ENCODE measurements at places on chromosomes 5 and 9.

DNA sequence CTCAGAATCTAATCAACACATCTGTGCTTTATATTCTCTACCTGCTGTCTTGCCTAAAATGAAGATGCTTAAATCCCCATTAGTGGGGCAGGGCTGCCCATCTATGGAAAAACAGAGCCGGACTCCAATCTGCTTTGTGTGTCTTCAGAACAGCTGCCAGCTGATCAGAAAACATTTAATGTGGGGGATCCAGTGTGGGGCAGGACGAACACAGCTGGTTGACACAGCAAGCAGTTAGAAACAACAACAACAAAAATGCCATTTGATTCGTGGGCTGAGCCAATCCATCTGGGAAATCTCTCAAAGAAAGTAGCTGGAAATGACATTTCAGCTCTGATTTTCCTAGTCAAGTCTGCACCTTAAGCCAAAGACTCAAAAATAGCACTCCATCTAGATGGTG, 99.8 kb downstream of the PPP2R2B start:
- no peak for DNase-seq

DNA sequence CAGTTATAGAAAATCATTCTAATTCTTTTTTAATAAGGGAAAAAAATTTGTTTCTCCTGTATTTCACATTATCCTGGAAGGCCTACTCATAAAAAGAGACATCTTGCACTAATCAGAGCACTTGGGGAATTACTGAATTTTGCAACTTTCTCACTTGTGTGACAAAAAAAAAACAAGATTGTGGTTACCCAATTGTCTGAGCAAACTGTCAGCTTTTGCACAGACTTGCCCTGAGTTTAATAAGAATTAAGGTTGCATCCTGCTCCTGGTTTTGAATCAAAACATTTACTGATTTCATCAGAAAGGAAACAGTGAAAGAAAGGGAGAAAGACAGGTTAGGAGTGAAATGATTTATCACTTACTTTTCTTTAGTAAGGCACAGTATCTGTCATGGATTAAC, 10.6 kb upstream of the SH3RF2 start:
- no peak for DNase-seq

DNA sequence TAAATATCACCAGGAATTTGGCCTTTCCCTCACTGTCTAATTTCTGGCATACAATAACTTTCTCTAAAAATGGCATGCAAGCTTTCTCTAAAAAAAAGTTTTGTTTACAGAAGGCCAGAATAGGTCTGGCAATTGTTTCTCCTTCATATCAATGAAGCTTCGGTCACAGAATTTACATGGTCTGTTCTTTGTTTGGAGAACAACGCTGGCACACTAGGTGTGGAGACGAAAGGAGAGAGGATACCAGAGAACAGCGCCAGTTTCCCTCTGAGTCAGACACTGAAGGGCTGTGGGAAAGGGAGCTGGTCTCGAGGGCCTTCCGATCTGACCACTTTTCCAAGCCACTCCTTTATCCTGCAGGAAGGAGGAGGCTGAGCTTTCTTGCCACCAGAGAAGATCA, 60.1 kb upstream of the ITGA1 start:
- no peak for DNase-seq

DNA sequence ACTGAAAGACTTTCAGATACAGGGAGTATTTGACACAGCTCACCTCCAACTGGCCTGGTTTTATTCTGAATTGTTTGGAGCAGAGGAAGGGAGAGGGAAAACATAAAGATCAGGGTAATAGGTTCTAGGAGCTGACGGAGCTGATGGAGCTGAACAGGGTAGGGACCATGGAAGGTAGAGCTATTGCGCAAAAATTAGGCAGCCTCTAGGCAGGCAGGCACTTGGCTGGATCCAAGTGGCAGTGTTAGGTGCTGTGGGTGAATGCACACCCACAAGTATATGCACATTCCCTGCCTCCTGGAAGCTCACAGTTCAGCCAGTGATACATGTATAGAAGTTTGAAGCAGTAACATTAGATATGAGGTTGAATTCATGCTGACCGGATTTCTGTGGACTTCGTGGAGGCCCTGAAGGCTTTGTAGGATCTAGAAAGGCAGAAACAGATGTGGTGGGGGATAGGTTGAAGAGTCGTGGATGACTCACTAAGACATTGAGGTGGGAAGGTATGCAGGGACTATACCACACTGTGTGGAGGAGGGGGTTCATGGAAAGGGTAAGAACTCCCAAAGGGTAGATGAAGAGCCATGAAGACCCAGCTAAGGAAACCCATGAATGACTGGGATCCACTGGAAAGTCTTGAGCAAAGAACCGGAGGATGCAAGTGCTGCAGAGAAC, 50.8 kb downstream of the WWC1 start:
- no peak for DNase-seq

DNA sequence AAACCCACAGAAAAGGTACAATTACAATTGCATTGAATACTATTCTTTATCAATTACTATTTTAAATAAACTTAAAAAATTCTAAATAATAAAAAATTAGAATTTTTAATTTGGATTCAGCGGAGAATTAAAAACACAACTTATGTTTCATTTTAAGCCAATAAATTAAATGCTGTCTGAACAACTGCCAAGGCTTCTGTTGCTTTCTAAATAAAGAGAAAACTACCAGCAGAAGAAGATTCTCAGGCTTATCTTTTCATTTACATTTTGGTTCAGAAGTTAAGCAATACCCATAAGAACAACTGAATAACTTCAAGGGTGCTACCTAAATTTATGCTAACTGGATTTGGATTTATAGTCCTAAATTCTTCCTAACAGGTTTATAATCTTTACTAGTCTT, 150.0 kb upstream of the FTMT start:
- no peak for DNase-seq

DNA sequence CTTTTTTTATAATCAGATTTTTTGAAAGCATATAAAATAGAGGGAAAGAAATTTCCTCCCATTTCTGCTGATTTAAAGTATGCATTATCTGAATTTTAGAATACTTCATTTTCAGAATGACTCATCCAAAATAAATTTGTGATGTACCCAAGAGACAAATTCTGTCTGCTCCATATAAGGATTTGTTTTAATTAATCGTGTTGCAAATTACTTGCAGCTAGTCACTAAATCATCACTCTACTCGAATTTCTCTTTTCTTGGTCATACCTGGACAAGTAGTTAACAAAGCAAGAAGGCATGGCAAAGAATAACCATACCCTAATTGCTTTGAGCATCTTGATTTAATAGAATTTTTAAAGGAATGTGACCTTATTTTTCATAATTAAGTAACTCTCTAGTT, 284.1 kb upstream of the GRAMD2B start:
- DNase-seq = no peak

- DNase-seq = no peak
Observed at GRCh38 chr5:16265141-16265540, 85.5 kb upstream of the MARCHF11 start.

Measured in stimulated activated CD4-positive, alpha-beta T cell treated with anti-CD3 and anti-CD28 coated beads, Interleukin-15, amount 100 ng/mL, for 1 hour (primary cell).